Natural killer cell (primary cell): ENCODE measurements at places on chromosomes 6 and 20. TPM values are rescaled to one million over a fixed set of nuclear protein-coding genes. Genes with fewer than 3 reads are reported as not detected.

The MPIG6B gene
- 19.0 TPM for total RNA-seq

GRCh38 chr6:89818977-89819335, 638 bp downstream of the MDN1 start:
- DNase-seq = peak; percentile 55

DNA sequence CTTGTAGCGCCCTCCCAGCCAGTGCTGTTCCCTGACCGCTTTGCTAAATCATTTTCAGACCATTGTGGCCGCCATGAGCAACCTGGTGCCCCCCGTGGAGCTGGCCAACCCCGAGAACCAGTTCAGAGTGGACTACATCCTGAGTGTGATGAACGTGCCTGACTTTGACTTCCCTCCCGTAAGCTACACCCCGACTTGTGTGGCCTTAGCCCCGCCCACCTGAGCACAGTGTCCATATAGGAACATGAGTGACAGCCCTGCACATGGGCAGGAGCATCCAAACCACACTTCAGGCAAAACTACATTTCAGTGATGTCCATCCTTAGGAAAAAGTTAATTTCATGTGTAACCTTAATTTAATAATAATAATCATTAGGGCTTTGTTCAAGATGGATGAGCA, 51.1 kb downstream of the GNAS start:
- peak; percentile 5 for DNase-seq

DNA sequence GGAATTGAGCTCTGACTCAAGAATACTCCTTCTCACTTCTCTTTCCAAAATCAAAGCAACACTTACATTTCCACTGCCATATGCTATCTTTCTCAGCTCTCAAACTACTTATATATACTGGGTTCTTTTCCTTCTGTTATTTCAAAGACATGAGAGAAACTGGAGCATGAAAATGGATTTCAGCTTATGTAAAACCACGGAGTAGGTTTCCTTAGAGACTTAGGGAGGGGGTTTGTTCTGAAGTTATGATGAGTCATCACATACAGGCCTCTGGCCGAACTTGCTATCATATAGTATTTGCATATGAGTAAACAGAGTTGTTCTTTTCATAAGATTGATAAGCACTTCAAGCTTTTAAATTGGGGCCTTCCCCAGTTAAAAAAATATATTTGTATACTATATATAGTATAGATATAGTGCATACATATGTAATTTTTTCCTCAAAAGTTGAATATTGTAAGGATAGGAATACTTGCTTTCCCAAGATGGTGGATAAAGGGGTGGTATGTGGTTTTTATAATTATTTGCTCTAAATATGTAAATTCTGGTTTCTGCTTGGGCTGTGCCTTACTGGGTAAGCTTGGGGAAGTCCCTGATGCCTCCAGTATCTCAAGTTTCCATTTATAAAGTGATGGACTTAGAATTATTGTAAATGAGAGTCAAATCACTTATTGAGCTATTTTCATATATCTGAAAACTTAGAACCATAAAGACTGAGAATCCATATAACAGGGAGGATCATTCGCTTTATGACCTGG, 273.9 kb downstream of the RFPL4B start:
- no peak for DNase-seq

GRCh38 chr6:107977283-107977682, 19.3 kb upstream of the SEC63 start:
- no peak for DNase-seq

DNA sequence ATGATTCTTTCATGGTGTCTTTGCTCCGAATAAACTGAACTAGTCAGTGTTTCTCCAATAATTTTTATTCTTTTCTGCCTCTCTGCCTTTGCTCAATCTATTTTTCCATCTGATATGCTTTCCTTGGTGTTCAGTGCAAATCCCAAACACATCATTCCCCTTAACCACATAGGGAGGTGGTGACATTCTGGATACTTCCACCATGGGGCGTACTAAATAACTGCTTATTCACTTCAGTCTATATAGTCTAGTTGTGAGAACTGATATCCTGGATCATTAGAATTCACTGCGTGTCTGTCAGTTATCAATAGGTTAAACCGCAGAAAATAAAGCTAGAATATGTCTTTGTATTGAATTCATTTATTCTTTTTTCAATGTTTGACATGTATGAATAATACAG, 83.1 kb downstream of the KCNQ5 start:
- no peak for DNase-seq

The ME1 gene
- 0.32 TPM for total RNA-seq

GRCh38 chr6:70709826-70710225, 42.1 kb downstream of the SMAP1 start:
- no peak for DNase-seq

DNA sequence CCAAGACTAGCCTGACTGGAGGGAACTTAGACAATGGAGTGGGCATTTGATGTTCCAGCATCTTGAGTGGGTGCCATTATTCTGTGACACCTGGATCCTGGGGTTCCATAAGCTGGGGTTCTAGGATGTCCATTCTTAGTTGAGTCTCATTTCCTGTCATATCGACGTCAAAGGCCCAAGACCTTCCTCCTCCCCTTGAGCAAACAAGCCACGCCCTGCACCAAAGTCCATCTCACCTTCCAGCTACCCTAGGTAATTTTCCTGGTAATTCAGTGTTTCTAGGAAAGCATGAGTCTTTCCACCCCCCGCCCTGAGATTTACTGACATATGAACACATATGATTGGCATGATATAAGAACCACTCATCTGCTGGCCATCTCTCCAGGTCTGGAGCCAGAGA, at the start of gene TRIM40:
Gene TRIM40, plus strand, starts transcription at position 384 of the 400 bp plus-strand sequence. CDS start 897 bp downstream, outside the sequence.
- DNase-seq = no peak

The OVOL2 gene
- not detected for total RNA-seq

The SPACA1 gene
- not detected for total RNA-seq

- peak; percentile 48 for DNase-seq
Measured at GRCh38 chr20:36384022-36384619, 78.0 kb downstream of the DLGAP4 start.

The SNAP25 gene
- not detected for total RNA-seq

The REV3L gene
- total RNA-seq = 18.1 TPM

DNA sequence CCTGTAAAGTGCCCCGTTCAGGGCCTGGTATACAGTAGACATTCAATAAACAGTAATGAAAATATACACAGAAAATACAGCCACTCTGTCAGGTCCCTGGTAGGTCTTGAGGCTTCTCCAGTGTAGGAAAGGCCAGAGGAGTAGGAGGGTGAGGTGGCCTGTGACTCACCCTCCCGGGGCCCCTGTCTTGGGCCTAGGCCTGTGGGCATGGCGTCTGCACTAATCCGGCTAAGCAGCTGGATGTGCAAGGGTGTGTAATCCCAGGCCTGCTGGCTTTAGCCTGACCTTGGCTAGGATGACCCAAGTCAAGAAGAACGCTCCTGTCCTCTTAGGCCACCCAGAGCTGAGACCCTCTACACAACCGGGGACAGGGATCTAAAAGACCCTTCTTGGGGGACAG, 84.9 kb downstream of the KCNB1 start:
- no peak for DNase-seq

The SLC17A3 gene
- 2.4 TPM for total RNA-seq

GRCh38 chr6:53771785-53772624, 22.8 kb upstream of the LRRC1 start:
- no peak for DNase-seq

- DNase-seq = no peak
Measured at GRCh38 chr6:94955156-94955555, 622.2 kb upstream of the MANEA start.

DNA sequence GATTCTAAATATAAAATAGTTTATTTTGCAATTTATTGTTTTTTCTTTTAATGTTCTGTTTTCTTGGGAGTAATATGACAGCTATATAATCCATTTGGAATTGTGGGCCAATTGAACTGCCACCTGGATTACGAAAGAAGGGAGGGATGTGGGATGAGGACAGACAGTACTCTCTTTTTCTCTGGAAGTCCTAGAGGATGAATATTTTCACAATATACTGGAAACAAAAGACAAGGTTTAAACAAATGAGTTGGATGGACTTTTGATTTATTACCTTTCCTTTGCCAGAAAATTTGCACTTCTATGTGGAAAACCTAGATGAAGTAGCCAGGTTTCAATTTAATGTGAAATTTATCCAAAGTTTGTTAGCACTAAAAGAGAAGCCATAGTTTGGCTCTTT, 325.5 kb upstream of the IMPG1 start:
- no peak for DNase-seq

The ENPP1 gene
- 0.85 TPM for total RNA-seq
